ENCODE measurements at places on chromosomes 6 and 20. TPM values are rescaled to one million over a fixed set of nuclear protein-coding genes. Genes with fewer than 3 reads are reported as not detected.

Gene ADTRP
- total RNA-seq, result 0.72 TPM

Gene ZBTB46
- total RNA-seq, result 1.7 TPM

Gene SMLR1
- not detected for total RNA-seq

Gene CTSZ
- 23.8 TPM for total RNA-seq

Gene PPP1R16B
- total RNA-seq, result 2.3 TPM

Gene PGC
- not detected for total RNA-seq

Gene EYS
- total RNA-seq, result not detected

Gene XKR7
- not detected for total RNA-seq

Gene PNPLA1
- 0.20 TPM for total RNA-seq

Gene OXT
- not detected for total RNA-seq

Gene MROH8
- 1.6 TPM for total RNA-seq

Gene PRELID3B
- 62.5 TPM for total RNA-seq

Gene AGER
- total RNA-seq, result 2.7 TPM

Gene CTCFL
- total RNA-seq, result not detected

Gene COL21A1
- total RNA-seq, result 4.9 TPM

Gene PSMG4
- total RNA-seq, result 19.6 TPM

- no peak for ATAC-seq
These were observed 29.8 kb upstream of the SYNJ2 start for GRCh38 chr6:157951828-157952227.

DNA sequence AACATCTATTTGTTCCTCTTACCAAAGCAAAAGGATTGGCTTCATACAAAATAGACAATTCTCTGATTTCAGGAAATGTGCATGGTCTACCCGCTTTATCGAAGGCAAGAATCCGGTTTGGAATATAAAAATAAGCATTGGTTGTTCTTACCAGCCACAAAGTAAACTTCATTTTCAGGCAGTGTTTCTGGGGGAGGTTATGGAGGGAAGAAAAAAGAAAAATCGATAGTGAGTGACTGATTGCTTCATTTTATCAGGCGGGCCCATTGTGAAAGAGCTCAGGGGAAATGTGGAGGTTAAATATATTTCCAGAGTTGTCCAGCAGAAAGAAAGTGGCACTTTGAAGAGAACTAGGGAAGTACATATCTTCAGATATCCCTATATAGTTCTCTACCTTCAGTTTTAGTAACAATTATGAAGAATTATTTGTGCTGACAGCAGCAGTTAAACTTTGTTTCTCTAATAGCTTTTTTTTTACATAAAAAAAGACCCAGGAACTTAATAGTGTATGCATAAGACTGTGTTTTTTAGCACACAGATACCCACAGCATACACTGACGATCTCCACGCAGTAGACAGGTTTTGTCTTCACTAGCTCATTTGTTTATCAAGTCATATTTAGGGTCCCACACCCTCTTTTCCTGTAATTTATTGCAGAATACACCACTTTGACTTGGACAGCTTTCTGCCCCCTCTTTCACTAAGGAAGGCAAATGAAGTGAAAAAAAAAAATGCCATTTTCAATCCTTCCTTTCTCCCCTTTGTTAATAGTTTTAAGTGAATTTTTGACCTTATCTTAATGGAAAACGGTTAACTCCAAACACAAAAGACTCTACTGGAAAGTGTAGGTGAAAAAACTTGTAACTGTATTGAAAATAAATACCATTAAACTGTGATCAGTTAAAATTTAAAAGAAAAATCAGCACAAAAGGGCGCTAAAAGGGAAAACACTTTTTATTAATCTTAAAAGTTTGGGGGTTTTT lies 2.9 kb downstream of the POU3F2 start:
- no peak for ATAC-seq

DNA sequence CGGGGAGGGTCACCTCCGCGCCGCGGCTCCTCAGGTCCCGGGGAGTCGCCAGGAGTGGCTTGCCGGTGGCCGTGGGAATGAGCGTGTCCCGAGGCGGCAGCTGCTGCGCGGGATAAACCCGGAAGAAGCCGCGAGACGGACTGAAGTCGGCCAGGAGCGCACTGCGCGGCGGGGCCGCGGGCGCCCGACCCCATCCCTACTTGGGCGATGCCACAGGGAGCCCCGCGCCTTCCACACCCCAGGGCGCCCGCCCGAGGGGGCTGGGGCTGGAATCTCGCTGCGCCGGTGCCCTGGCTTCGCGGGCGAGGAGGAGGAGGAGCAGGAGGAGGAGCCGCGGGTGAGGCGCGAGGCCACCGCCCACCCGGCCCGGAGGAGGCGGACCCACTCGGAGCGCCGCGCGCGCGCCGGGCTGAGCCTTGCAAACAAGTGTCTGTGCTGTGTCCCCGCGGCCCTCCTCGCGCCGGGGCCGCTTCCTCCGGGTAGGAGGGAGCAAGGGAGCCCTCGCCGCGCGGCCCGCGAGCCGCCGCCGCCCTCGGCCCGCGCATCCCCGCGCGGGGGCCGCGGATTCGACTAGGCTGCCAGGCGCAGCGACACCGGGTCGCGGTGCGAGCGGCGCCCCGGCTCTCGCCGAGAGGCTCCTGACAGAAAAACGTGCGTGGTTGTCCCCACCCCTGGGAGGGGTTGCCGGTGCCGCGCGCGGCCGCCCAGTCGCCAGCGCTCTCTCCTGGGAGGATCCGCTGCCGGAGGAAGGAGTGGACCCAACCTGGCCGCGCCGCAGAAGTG lies at the start of gene ZDHHC14:
ZDHHC14 (plus strand) TSS at position 412 of the 783 bp plus-strand sequence.
- ATAC-seq, result peak; percentile 91

GRCh38 chr6:149696901-149697300 lies 21.0 kb downstream of the LATS1 start:
- ATAC-seq, result no peak

DNA sequence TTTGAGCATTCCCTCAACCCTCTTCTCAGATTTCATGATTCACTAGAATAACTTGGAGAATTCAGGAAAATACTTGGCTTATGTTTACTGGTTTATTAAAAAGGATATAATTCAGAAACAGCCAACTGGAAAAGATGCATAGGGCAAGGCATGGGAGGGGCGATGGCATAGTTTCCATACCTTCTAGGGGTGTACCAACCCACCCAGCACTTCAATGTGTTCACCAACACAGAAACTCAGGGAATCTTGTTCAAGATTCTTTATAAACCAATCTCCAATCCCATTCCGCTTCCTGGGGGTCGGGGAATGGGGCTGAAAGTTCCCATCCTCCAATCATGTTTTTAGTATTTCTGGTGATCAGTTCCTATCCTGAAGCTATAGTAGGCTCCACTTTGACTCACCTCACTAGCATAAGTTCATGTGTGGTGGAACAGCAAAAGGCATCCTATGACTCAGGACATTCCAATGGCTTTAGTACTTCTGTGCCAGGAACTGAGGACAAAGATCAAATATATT lies 164.4 kb downstream of the SIM1 start:
- ATAC-seq, result peak; percentile 95

DNA sequence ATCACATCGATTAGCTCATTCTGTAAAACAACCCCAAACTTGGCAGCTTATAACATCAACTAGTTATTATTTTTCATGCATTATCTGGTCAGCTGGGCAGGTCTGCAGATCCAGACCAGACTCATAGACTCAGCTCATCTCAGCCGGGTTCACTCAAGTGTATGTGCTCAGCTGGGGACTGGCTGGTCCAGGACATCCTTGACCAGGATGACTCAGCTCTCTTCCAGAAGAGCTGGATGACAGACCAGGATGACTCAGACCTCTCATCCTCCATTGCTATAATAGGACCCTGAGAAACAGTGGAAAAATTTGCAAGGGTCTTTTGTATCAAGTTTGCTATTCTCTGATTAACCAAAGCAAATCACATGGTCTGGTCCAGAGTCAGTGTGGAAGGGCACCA lies 312.5 kb upstream of the PLCB4 start:
- no peak for ATAC-seq

- ATAC-seq, result no peak
These were observed 9.0 kb upstream of the FOXC1 start for GRCh38 chr6:1600764-1601157.

- ATAC-seq, result peak; percentile 81
These were observed 137.1 kb upstream of the OLIG3 start for GRCh38 chr6:137631323-137631722.

GRCh38 chr20:10800288-10800687 lies 126.5 kb upstream of the JAG1 start:
- no peak for ATAC-seq

- ATAC-seq, result peak; percentile 60
These were observed 4.3 kb upstream of the CEBPB start for GRCh38 chr20:50186151-50186885.

DNA sequence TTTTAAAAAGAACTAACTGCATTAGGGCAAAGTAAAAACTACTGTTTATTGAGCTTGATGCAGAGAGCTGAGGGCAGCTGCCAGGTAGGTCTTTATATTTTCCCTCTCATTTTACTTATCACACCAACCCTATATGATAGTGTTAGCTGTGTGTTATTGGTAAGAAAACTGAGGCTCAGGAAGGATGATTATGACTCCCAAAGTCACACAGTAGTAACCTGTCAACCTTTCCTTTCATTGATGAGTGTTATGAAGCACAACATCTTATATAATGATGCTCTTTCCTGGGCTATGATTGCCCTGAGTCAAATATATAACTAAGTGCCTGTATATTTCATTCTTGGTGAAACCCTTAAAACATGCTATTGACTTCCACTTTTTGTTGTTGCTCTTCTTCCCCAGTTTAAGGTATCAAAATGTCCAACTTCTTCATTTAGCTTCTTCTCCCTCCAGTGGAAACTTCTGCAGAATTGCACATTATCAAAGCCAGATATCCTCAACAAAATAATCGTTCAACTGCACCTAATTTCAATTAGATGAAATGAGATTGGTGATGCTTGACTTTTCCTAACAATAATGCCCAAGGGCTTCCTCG lies 8.1 kb downstream of the GFOD1 start:
- ATAC-seq, result no peak

DNA sequence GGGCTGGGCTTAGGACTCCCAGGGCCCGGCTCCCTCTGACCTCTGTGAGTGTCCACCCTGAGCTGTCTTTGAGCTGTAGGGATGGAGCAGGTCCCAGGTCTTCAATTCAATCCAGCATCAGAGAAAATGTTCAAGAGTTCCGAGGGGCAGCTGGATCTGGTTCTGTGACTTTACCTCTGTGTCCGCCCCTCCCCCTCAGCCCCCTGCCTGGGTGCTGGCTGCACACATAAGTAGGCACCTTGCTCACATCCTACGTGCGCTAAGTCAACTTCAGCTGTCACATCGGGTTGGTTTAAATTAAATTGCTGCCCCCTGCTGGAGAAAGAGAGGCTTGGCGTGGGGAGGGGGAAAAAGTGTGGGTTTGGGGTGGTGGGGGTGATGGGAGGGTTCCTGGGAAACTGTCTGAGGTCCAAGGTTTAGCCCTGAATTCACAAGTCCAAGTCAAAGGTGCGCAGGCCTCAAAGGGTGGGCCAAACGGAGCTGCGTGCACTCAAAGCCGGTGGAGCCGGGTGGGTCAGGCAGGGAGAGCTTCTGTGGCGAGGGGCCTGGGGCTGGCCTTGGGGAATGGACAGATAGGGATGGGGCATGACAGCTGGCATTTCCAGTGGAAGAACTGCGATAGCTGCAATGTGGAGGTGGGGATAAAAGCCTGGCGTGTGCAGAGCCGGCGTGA lies 3.0 kb downstream of the WFDC5 start:
- no peak for ATAC-seq

DNA sequence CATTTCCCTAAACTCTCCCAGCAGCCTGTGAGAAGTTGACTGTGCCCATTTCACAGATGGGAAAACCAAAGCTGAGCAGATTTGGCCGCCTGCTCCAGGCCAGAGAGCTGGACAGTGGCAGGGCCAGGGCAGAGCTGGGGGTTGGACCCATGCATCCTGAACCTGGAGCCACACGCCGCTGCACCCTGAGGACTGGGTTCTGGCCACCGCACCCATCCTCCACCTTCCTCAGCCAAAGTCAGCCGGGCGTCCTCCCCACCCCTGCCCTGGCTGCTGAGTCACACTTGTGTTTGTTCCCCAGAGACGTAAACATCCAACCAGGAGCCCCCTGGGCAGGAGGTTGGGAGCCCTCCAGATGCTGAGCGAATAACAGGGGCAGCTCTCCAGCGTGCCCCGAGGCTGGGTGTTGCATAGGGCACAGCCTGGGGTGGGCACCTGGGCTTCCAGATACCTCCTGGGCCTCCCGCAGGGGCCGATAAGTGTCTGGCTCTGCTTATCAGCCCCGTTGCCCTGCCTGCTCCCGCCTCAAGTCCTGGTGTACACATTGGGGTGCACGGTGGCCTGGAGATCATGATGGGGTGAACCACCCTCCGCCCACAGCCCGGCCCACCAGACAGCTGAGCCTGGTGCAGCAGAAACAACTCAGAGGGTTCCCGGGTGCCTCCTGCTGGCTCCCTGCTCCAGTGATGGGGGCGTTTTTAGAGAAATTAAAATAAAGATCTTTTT lies 23.8 kb downstream of the RBM38 start:
- ATAC-seq, result no peak

DNA sequence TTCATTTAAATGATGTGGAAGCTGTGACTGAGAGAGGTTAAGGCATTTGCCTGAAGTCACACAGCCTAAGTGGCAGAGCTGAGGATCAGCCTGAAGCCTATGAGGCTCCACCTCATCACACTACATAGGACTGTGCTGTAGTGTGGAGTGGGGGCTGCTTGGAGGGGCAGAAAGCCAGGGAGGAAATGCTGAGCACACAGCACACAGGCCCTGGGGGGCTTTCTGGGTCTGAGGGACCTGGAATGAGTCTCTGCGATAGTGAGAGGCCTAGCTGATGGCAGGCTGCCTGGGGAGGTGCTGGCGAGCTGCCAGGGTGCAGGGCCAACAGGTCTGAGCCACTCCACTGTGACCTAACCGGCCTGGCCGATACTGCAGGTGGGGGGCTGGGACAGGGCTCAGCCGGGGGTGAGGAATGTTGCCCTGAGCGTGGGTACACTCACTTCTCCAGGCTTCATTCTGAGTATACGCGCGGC lies 2.2 kb upstream of the ARHGAP40 start:
- ATAC-seq, result peak; percentile 94

DNA sequence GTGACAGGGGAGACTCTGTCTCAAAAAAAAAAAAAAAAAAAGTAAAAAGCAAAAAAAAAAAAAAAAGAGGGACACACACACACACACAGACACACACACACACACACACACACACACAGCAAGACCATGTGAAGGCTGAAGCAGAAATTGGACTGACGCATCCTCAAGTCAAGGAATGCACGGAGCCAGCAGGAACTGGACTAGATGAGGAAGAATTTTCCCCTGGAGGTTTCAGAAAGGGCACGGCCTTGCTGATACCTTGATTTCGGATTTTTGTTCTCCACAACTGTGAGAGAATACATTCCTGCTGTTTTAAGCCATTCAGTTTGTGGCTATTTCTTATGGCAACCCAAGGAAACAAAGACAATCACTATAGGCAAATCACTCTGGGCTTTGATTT lies 176.9 kb upstream of the SALL4 start:
- no peak for ATAC-seq

GRCh38 chr6:44016131-44016870 lies 111.0 kb downstream of the MRPL14 start:
- ATAC-seq, result no peak

DNA sequence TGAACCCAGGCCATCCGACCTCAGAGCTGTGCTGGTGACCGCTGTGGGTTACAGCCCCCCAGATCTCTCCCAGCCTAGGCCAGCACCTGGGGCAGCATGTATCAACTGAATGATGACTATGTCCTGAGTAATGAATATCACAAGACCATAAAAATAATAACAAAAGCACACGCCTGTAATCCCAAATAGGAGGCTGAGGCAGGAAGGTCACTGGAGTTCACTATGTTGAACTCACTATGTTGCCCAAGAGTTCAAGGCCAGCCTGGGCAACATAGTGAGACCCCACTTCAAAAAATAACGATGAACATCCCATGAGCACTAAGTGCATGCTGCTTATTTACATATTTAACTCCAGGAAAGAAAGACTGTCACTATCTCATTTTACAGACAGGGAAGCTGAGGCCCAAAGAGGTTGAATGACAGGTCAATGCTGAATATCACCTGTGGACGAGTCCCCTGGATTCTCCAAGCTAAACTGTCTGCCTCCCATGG lies 92.3 kb downstream of the NFATC2 start:
- ATAC-seq, result no peak

Data from esophagus mucosa (tissue), 1 donor.